ENCODE measurements at places on chromosomes 3 and 15. TPM values are rescaled to one million over a fixed set of nuclear protein-coding genes. Genes with fewer than 3 reads are reported as not detected.

The NEK10 gene
- polyA plus RNA-seq: 0.92 TPM

The SERINC4 gene
- 0.39 TPM for polyA plus RNA-seq

The GABRR3 gene
- polyA plus RNA-seq: not detected

DNA sequence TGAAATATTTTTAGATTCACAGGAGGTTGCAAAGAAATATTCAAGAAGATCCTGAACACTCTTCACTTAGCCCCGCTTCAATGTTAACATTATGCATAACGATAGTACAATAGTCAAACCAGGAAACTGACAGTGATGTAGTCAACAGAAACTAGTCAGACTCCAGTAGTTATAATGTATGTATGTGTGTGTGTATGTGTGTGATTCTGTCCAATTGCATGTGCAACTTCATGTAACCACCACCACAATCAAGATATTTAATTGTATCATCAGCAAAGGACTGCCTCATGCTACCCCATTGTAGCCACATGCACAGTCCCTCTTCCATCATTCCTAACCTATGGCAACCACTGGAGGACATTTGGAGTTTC, 77.9 kb downstream of the APBA2 start:
- DNase-seq: no peak

DNA sequence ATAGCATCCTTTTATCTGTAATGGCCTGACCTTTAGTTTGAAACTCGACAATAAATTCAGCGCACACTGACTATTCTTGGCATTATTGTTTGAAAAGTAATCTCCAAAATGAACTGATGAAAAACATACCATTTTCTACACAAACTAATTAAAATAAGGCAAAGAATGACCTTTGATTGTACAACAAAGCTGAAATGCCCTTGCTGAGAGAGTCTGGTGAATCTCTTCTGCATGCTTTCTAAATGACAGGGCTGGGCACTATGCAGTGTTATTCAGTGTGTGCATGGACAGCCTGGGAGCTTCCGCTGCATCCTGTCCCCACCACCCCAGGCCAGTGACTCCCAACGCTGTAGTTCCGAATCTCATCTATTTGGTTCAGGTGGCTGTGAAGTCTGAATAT, 530.8 kb downstream of the FOXP1 start:
- DNase-seq: no peak

DNA sequence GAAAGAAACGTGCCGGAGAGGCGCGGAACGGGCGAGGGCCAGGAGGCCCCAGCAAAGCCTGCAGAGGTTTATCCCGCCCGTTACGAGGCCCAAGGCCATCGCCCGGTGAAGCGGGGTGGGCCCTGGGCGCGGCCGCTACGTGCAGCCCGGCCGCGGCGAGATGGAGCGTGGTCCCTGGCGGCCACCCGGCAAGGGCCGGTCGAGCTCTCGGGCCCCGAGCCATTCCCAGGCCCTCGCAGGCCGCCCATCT, 1.1 kb downstream of the PKM start:
- no peak for DNase-seq

DNA sequence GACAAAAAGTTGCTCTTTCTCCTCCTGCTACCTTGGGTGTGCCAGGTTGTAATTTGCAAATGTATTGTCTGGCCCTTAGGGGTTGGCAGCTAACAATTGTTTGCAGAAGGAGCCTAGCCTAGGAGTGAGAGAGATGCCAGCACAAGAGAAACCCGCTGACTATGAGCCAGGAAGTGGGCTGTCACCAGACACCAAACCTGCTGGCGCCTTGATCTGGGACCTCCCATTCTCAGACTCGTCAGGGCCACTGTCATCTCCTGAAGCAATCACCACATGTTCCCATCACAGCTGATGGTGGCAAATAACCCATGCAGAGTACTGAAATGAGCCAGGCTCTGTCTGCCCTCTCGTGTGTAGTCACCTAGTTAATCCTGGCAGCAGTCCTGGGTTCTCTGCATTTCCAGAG, 406.4 kb upstream of the NPAP1 start:
- no peak for DNase-seq

DNA sequence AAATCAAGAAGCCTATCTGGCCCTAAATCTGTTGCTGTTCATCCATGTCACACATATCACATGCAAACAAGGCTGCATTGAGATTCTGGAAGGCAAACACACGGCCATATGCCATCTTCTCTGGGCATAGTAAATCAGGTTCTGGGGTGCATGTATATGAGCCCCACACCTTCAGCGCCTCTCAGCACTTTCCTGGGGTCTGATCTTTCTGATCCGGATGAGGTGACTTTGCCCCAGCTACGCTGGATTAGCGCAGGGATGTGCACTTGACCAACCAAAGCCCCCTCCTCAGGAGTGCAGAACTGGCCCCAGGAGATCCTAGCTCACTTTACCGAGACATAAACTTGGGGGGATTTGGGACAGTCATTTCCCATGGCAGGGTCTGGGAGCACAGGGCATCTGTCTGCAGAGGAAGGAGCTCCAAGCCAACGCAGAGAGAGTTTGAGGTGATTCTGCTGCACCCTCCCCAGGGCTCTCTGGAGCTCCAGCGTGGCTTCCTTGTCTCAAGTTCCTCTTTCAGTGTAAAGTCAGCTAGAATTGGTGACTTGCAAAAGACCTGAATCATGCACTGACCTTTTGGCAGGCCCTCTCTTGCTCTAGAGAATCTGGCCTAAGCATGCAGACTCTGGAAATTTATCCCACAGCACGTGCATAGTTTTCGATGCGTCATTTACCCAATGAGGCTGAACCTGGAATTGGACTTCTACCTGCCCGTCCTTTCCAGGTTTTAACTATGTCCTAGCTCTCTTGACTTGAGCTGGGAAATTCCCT, 63.5 kb upstream of the KLF13 start:
- DNase-seq: no peak

All from ovary (tissue), 10 donors.